ENCODE measurements at places on chromosomes 6 and 20. TPM values are rescaled to one million over a fixed set of nuclear protein-coding genes. Genes with fewer than 3 reads are reported as not detected.

GRCh38 chr6:39361657-39362486 is 39.4 kb upstream of the KCNK16 start:
- peak; percentile 42 for DNase-seq

GRCh38 chr20:46541229-46541935 is 9.1 kb downstream of the OCSTAMP start:
- no peak for DNase-seq

DNA sequence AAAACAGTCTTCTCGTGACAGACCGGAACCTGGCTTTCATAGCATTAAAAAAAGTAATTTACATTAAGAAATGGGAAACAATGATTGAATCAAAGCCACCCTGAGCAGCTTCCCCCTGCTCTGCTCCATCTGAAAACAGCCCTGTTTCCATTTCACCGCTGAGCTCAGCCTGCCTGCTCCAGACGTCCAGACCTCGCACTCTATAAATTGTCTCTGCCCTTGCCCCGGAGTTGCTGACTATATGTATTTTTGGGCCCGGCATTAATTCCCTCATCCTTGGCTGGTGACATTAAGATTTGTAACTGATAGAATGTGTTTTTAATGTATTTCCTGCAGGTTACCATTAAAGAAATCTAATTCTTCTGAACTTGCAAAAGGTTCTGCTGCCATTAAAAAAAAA is 22.7 kb upstream of the TCP11 start:
- no peak for DNase-seq

DNA sequence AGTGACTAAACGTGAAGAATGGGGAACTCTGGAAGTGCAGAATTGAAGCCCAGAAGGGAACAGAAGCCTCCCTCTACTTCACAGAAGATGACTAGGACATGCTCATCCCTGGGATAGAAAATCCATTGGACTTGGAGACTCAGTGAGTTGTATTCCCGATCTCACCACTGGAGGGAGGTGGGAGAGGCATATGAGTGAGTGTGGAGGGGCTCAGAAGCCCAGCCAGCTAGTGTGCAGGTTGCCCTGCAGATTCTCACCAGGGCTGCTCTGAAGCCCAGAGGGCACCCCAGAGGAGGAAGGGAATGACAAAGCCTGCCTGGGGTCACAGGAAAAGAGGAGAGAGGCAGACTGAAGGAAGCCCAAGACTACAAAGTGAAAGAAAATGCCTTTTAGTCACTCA is 42.1 kb upstream of the HLA-E start:
- no peak for DNase-seq

TNXB gene
- not detected for total RNA-seq

DNA sequence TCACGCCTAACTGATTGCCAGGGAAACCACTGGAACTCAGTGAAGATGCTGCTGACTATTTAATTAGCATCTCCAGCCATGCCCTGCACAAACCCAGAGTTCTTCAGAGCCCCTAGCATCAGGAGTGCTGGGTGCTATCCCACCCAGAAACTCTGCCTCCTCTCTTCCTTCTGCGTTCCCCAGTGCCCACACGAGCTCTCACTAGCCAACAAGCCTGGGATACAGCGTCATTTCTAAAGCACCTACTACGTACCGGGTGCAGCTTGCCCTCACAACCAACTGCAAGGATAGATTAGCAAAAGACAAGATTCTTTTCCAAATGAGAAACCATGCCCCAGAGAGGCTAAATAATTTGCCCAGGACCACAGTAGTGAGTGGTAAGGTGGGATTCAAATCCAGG is 105.2 kb upstream of the FOXP4 start:
- no peak for DNase-seq

FANCE gene
- total RNA-seq: 20.2 TPM

- no peak for DNase-seq
Measured at GRCh38 chr20:43178080-43178479, 11.6 kb downstream of the PTPRT start.

DNA sequence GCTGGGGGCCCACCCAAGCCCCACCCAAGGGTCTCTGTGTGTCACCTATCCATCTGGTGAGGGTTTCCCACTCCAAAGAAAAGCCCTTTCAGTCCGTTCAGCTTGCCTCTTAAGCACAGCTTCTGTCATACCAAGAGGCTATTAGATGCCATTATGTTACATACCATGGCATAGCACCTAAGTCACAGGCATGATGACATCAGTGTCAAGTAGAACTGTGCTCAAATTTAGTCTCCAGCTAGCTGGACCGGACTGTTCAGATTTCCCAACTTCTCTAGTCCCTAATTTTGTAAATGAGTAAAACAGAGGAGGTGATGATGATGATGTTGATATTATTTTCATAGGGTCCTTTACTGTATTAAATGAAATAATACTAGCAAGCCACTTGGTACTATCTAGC is 19.2 kb upstream of the PLEKHG1 start:
- no peak for DNase-seq

DEFB129 gene
- not detected for total RNA-seq

ABHD16A gene
- total RNA-seq: 37.6 TPM

DNA sequence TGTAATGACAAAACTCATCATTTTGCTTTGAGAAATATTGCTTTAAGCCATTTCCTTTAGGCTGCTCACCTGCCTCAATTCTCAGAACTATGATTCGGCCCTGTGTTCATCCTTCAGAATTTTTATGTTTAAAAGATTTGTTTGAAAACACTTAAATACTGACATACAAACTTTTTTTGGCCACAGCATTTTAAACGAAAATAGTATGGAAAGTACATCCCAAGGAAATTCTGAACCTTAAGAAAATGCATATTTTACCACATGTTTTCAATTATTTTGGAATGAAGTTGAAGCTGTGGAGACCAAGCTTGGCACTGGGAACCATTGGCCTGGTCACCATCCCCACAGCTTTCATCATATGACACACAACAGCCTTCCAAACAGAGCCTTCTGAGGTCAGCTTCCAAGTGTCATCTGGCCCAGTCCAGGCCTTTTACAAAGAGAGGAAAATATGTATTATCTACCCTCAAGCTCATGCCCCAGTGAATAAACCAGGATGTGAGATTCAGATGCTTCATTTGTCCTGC is 83.3 kb downstream of the SOD2 start:
- DNase-seq: no peak

DNA sequence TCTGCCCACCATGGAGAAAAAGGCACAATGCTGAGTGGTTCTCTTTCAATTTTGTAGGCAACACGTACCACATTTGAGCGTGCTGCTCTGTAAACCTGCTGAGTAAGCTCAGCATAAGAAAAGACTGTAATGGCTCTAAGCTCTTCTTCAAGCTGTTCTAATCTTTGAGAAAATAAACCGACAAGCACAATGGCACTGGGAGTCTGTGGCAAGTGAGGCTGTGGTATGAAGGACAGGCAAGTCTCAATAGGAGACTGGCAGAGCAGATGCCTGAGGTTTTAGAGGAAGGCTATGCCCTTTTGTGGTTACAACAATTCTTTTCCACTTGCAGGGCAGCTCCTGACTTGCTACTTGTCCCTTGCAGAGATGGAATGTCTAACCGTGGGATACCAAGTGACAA is 136.7 kb upstream of the EXOC2 start:
- peak; percentile 82 for DNase-seq

- no peak for DNase-seq
Measured at GRCh38 chr20:49986049-49986448, 3.3 kb downstream of the SNAI1 start.

GRCh38 chr6:142692942-142693341 is 252.0 kb downstream of the HIVEP2 start:
- DNase-seq: peak; percentile 73

- no peak for DNase-seq
Measured at GRCh38 chr6:167053895-167054530, 54.8 kb downstream of the CEP43 start.

GTSF1L gene
- not detected for total RNA-seq

Data from SJSA1 (cell line).